ENCODE measurements at places on chromosomes 4 and X.

DNA sequence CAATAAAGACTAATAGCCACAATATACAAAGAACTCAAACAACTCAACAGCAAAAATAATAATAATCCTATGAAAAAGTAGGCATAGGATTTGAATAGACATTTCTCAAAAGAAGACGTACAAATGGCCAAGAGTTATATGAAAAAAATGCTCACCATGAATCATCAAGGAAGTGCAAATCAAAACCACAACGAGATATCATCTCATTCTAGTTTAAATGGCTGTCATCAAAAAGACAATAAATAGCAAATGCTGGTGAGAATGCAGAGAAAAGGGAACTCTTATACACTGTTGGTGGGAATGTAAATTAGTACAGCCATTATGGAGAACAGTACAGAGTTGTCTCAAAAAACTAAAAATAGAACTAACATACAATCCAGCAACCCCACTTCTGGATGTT is 18.8 kb downstream of the TLR6 start:
- no peak for DNase-seq

DNA sequence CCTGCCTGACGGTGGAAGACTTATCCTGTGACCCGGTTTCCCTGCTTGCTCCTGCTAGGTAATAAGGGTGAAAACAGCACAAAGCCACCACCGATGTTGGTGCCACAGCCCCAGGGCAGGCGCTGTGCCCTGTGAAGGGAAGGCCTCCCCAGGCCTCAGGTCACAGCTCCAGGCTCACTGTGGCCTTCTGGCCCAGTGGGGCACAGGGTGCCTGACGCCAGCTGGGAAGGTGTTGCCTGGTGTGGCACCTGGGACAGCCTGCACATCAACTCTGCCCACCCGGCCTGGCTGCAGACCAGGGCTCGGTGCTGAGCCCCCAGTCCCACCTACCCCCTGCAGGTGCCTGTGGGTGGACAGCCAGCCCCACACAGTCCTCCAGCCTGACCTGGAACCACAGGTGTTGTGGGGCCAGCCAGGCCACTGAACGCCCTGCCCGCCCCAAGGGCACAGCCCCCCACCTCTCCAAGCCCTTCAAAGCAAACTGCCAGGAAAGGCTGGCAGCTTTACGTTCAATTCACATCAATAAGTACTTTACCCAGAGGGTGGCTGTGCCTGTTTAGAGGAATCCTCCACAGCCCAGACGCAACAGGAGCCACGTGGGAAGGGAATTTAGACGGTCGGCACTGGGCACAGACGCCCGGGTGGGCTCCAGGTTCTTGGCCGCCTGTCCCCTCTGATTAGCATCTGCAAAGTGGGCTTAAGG is 54.3 kb downstream of the ZFYVE28 start:
- DNase-seq, result no peak

GRCh38 chrX:69493766-69494165 is 10.4 kb upstream of the NALF2 start:
- DNase-seq, result no peak

- DNase-seq, result no peak
These were observed 14.2 kb downstream of the ZMYM3 start for GRCh38 chrX:71239781-71240180.

DNA sequence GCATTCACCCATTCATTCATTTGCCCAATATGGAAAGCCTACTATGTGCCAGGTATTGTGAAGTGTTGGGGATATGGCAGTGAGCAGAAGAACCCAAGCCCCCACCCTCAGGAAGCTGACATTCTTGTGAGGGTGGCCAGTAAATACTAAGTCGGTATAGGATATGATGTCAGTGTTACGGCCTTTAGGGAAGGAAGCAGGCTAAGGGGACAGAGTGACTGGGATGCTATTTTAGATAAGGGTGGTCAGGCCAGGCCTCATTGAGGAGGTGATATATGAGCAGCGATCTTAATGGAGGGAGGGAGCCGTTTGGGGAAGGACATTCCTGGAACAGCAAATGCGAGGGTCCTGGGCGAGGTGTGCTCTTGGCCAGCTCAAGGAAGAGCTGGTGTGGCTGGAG is 2.0 kb downstream of the ATP6AP1 start:
- DNase-seq, result no peak

DNA sequence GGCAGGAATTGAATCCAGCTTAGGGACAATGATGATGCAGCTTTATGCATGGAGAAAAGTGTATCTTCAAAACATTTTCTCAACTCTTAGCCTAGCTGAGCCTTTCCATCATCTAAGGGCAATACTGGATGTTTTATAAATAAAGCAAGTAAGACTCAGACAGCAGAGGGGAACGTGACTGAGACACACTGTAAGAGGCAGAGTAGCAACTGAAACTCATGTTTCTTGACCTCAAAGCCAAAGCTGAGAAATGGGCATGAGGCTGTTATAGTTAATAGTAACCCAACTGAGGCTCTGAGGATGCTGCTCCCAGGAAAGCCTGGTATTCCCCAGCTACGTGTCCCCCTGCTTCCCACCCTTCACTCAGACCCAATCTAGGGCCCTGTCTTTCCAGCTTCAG is 44.6 kb downstream of the ARHGEF9 start:
- DNase-seq, result no peak

- no peak for DNase-seq
These were observed 395.5 kb upstream of the BOD1L1 start for GRCh38 chr4:14023036-14023435.

DNA sequence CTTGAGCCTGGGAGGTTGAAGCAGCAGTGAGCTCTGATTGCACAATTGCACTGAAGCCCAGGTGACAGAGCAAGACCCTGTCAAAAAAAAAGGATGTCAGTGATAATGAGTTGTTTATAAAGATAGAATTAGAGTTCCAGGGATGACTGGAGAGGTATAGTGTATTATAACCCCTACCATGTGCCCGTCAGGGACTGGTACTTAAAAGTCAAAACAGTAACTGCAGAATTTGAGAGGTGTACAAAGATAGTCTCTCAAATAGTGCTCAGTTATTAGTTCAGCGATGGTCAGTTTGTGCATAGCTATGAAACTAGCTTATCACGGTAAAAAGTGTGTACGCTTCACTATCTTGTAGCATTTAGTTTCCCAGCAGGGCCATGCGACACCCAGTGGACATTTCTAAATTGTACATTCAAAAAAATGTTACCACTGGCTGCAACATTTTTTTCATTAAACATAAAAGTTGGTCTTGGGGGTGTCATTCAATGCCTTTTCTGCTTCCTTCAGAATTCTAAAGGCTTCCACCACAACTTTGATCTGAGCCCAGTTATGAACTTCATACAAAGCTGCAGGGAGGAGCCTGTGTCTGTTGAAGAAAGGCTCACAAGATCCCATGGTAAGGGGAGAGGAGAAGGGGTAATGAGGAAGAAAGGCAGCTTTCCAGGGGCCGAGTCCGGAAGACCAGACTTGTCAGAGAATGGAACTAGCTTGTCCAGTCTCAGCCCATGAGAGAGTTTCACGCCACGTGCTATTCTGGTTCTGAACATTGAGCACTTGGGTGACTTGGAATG is 9.2 kb upstream of the GYG2 start:
- no peak for DNase-seq

DNA sequence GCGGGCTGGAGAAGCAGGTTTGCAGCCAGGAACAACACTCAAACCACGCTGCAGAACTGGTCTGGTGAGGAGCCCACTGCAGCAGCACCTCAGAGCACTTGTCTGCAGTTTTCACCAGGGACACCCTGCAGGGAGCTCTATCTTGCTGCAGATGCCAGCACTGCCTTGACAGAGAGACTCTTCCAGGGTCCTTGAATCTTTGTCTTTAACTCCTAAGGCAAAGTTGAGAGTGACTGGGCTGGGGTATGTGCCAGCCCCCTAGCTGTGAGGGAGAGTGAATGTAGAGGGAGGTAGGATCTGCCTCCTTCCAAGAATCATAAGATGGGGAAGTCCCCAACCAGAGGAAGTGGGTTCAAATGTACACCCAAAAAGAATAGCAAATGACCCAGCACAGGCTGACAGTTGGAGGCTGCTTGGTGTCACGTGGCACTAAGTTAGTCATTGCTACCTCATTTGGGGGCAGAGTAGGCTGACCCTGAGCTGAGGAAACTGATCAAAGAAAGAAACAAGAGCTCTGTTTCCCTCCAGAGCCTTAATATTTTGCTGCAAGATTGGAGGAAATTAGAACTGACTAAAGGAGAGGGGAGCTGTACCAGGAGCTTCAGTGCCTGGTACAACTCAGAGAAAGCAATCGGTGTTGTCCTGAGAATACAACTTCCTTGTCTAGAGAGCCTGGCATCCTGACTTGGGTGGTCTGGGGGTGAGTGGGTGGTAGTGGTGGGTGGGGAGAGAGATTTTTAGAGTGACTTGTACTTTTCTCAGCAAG is 28.2 kb upstream of the HUWE1 start:
- no peak for DNase-seq

- no peak for DNase-seq
These were observed 6.6 kb downstream of the ETDC start for GRCh38 chrX:135315864-135316263.

DNA sequence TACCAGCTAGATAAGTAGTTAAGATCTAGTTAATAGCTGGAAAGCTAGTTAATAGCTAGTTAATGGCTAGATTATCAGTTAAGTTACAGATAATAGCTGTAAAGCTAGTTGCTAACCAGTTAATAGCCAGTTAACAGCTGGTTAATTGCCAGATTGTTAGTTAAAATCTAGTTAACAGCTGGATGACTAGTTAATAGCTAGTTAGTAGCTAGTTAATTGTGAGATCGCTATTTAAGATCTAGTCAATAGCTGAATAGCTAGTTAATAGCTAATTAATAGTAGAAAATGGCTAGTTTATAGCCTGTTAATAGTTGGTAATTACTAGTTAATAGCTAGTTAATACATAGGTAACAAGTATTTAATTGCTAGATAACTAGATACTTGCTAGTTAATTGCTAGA is 630.5 kb upstream of the CT83 start:
- DNase-seq, result no peak

GRCh38 chrX:24229976-24230375 is 80.4 kb downstream of the ZFX start:
- no peak for DNase-seq

DNA sequence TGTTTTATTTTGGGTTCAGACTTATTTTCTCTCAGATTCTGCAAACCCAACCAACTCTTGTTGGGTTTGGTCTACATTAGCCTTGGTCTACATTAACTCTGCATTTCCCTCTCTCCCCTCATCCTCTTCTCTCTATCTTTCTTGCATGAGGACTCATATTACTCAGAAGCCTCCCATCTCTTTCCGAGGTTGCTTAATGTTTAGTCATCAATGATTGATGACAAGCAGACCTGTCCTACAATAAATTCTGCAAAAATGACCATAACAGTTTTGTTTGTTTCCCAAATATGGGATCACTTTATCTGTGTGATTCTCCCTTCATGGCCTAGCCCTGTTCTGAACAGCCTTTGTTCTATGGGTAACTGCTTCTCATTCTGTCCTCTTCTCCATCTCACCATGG is 75.2 kb downstream of the GABRB1 start:
- DNase-seq, result no peak

GRCh38 chr4:168633064-168633463 is 136.2 kb downstream of the PALLD start:
- no peak for DNase-seq

- DNase-seq, result no peak
These were observed 481.7 kb upstream of the ATOH1 start for GRCh38 chr4:93346840-93347239.

- DNase-seq, result no peak
These were observed 15.2 kb upstream of the SYTL4 start for GRCh38 chrX:100747090-100747489.

GRCh38 chr4:23083391-23083790 is 390.7 kb downstream of the GBA3 start:
- no peak for DNase-seq

DNA sequence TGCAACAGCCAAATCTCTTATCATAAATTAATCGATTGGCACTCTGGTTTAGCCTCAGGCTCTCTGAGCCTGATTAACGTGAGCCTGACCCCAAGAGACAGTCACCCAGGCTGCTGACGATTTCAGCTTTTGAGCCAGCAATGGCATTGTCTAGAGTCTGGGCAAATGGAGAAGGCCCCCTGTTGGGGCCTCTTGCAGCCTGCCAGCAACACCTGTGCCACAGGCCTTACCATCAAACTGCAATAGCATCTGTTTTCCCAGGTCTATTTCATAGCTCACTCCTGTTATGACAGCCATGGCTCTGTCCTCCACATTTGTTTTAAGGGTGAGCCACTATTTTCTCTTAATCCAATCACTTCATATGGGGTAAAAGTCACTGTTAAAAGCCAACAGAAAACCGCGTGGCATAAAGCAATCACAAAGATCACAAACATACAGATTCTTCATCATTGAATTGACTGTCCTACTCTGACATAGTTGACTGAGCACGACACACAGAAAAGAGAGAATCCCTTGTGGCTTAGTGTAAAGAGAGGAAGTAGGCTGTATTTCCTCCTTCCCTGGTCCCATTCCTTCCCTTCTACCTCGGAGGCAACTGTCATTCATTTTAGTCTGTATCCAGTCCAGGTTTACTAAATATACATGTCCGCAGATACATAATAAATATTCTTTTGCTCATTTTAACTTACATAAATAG is 47.8 kb downstream of the SLC9A7 start:
- no peak for DNase-seq

GRCh38 chr4:16496501-16496900 is 270.2 kb upstream of the TAPT1 start:
- DNase-seq, result no peak

DNA sequence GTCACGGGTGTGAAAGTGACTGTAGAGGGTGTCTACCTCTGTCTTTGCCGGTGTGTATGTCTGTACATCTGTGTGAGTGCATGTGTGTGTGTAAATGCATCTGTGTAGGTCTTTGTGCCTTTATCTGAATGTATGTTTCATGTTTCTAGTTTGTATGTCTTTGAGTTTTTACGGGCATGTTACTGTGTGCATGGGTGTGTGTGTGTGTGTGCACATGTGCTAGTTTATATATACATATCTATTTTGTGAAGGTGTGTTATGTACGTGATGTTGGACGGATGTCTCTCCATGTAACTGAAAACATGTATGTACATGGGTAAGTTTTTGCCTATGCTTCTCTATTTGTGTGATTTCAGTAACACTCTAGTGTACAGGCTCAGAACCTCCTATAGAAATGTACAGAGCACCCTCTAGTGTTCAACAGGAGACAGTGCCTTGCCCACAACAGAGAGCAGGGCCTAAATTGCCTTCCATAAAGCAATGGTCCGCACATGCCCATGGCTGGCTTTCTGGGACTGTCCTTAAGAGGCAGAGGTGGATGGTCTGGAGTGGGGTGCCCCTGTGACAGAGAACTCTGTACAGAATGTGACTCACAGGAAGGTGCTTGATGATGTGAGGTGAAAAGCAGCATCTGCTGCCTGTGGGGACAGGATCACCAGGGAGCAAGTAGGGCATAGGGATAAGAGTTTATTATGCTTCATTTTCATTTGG is 343.5 kb downstream of the RAPGEF2 start:
- no peak for DNase-seq

DNA sequence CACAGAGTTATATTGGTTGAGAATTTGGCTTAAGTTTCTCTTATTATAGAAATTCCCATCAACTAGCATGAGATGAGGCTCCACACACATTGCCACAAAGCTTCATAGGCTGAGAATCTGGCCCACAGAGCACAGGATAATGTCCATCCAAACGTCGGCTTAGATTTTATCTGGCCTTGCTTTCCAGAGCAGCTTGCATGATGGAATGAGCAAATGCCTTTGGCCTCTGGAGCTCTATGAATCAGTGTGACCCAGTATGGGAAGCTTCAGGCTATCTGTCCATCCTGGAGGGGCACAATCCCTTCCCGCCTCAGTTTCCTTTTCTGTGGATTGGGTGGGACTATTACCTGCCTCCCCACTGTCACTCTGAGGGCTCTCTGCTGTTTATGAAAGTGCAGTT is 131.5 kb upstream of the NDP start:
- DNase-seq, result no peak

Measured in stimulated activated CD4-positive, alpha-beta T cell treated with anti-CD3 and anti-CD28 coated beads, Interleukin-1b, Interleukin-23, amount 100 ng/mL, for 1 hour (primary cell).